ENCODE measurements at places on chromosomes 13 and 19.
A peak's percentile ranks its signal among the peaks of the same experiment; 100 is the strongest.

DNA sequence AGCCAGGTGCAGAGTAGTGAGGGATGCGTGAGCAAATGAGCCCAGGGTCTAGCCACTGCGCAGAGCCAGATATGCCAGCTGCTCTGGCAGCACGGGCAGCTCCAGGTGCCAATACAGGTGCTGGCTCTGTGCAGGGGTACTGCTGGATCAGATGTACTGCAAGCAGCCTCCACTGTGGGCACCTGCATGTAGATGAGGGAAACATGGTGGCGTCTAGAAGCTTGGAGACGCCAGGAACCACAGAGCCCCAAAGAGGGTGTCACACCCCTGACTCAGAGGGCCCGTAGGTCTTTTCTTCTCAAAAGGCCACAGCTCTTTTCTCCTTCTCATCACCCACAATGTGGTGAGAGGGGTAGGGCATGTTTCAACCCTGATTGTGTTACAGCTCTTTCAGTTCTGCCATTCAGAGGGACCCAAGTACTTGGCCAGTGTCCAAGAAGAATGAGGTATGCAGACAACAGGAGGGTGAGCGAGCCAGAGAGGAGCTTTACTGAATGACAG is 244.4 kb upstream of the SLITRK1 start:
- DNase-seq, result no peak

- DNase-seq, result no peak
Measured at GRCh38 chr13:97114651-97115050, 107.5 kb upstream of the MBNL2 start.

DNA sequence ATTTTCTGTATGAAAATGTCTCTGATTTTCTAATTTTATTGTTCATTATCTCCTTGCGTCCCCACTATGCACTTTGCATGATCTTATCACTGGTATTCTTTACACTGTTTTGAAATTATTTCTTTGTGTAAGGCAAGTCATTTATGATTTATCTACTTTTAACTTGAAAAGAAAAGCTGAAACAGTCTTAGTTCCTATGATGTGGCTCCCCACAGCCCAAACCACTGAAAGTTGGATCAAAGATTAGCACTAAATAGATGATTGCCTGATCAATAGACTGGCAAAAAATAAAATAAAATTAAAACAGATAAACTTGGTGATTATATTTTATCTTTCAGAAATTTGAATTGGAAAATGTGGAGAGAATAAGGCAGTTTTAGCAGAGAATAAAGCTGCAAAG is 1101.9 kb downstream of the PCDH9 start:
- DNase-seq, result no peak

- peak; percentile 57 for DNase-seq
Measured at GRCh38 chr13:98738213-98738612, 14.3 kb downstream of the SLC15A1 start.

- no peak for DNase-seq
Measured at GRCh38 chr19:10473192-10473591, 30.0 kb downstream of the KEAP1 start.

DNA sequence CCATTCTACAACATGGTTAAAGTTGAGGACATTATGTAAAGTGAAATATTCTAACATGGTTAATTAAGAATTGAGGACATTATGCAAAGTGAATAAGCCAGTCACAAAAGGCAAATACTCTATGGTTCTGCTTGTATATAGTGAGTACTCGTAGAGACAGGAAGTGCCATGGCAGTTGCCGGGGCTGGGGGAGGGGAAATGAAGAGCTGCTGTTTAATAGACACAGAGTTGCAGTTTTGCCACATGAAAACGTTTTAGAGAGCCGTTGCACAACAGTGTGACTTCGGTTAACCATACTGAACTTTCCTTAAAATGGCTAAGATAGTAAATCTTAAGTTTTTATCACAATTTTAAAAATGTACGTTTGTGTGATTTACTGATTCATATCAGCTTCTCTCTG is 176.9 kb downstream of the SHISA2 start:
- no peak for DNase-seq

GRCh38 chr19:23394511-23394910 is 760 bp downstream of the ZNF91 start:
- DNase-seq, result no peak

DNA sequence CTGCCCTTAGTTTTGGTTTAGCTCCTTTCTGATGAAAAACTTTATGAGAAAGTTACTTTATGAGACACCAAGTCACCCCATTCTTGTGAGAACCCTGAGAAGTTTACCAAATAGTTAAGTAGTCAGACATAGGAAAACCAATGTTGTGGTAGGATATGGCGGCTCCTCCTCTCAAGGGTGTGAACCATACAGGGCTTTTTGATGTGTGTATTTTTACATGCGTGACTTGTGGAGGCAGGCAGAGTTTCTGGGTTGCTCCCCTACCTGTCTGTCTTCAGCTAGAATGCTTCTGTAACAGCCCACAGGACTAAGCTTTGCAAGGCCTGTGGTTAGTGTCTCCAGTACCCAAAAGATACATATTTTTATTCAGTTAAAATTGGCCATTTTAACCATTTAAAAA is 18.3 kb downstream of the UBAC2 start:
- no peak for DNase-seq

DNA sequence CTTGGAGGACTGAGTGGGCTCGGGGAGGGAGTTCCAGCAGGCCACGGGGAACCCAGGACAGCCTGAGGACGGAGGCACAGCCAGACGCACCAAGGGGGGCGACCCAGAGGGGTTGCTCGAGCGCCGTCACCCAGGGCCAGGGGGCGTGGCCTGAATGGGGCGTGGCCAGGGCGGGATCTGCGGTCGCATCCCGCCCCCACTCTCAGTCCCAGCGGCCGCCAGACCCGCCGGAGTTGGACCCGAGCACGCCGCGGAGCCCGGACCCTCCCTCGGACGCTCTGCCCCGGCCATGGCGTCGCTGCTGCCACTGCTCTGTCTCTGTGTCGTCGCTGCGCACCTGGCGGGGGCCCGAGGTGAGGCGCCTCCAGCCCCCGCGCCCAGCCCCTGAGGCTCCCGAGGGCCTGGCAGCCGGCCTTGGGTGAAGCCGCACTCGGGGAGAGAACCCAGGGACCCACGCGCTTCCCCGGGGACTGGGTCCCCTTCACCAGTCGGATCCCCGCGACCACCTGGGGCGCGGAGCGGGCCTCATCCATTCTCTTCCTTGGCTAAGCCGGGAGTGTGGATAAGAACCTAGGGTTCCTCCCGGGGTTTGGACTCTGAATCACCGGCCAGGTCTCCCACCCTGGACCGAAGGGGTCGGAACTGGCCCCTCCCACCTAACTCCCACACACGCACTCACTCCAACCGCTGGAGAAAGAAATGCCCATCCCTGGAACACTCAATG is at the start of gene CILP2:
CILP2 (plus strand) TSS at position 205 of the 724 bp plus-strand sequence; CDS start at position 290, 85 bp downstream.
- DNase-seq, result peak; percentile 52

- no peak for DNase-seq
Measured at GRCh38 chr13:113293686-113294085, 3.4 kb upstream of the LAMP1 start.

DNA sequence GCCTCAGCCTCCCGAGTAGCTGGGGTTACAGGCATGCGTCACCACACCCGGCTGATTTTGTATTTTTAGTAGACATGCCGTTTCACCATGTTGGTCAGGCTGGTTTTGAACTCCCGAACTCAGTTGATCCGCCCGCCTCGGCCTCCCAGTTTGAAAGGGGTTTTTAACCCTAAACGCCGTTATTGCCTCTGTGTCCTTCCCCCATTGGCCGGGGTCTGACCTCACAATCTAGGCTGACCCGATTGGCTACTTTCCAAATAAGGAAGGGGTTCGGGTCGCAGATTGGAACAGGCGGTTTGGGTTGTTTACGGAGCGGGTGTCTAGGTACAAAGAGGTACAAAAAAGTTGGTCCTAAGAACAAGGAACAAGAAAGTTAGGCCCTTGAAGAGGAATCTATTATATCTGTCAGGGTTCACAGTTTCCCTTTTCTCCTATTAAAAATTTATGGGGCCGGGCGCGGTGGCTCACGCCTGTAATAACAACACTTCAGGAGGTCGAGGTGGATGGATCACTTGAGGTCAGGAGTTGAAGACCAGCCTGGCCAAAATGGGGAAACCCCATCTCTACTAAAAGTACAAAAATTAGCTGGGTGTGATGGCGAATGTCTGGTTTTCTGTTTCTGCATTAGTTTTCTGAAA is 1.0 kb downstream of the ZNF253 start:
- peak; percentile 66 for DNase-seq

DNA sequence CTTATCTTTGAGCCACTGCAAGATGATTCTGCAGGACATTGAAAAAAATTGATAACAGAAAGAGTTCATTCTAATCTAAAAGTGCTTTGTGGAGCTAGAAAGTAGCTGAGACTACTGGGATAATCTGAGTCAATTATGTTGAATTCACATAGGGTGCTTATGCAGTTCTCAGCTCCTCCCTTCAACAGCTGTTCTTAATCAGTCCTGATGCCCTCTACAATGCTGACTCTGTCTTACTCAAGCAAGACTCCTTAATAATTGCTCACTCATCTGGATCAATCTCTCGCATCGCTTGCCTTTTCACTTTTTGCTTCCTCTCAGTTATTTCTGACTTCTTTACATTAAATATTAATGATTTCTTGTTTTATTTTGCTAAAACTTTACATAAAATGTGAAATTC is 182.1 kb downstream of the PCDH17 start:
- no peak for DNase-seq

- no peak for DNase-seq
Measured at GRCh38 chr13:32390048-32390447, 37.9 kb downstream of the N4BP2L1 start.

- no peak for DNase-seq
Measured at GRCh38 chr13:46487748-46488147, 65.2 kb upstream of the LRCH1 start.

- no peak for DNase-seq
Measured at GRCh38 chr13:47639738-47640447, 361.2 kb downstream of the SUCLA2 start.

GRCh38 chr13:94323764-94324758 is 155.4 kb downstream of the DCT start:
- no peak for DNase-seq

- DNase-seq, result no peak
Measured at GRCh38 chr13:63112799-63113395, 1697.2 kb upstream of the PCDH20 start.

DNA sequence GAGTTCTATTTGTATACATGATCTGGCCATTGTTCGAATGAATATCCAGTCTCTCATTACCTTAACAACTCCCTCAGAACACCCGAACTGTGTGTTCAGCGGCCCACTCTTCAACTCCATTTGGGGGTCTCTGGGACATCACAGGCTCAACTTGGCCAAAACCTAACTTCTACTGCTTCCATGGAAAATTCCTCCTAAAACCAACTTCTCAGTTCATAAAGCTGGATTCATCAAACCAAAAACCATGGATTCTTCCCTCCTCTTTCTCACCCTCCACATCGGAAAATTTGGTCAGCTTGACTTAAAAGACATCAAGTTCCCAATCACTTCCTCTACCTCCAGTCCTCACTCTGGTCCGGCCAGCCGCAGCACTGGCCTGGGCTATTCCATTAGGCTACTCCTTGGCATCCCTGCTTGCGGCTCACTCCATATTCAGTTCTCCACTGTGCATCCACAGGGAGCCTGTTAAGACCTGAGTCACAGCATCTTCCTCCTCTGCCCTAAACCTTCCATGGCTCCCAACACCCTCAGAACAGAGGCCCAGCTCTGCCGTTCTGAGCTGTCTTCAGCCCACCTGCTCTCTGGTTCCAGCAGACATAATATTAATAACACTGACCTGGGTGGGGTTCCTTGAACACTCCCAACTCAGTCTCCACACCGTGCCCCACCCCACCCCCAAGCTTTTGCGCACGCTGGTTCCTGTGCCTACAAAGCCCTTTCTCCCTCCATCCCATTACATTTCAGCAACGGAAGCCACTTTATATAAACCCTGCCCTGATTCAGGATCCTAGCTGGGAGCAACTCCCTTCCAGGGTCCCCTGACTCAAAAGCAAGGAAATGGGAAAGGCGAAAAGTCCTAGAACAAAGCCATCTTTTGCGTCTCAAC is 1.1 kb downstream of the ZNF792 start:
- no peak for DNase-seq

GRCh38 chr13:24459234-24459633 is 53.3 kb downstream of the PARP4 start:
- no peak for DNase-seq

DNA sequence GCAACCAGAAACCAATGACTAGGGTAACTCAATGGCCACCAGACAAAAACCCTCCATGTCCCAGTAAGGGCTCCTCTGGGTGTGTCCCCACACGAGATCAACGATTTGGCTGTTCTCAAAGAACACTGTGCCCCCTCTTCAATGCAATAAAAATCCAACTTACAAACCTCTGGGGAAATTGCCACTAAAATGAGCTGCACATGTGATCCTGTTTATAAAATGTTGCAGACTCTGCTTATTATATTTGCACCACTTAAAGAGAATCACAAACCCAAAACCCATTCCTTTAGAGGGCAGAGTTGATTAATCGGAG is 80.5 kb downstream of the STK24 start:
- DNase-seq, result no peak

GRCh38 chr13:111482126-111482525 is 161.7 kb downstream of the TEX29 start:
- no peak for DNase-seq

DNA sequence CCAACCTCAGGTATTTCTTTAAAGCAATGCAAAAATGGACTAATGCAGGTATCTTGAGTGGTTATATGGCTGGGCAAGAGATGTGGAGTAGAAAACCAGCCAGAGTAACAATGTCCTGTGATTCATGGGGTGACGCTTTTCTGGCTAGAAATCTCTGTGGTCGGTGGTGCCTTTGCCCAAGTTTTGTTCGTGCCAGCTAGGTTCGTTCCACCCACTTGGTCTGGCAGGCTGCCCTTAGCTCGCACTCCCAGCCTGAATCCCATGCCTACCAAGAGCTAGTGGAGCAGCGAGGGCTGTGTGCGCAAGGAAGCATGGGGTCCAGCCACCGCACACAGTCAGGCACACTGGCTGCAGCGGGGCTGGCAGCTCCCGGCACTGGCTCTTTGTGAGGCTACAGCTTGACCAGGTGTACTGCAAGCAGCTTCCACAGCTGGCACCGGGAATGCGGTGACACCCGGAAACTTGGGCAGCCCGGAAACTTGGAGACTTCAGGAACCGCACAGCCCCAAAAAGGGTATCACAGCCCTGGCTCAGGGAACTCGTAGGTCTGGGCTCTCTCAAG is 349.6 kb upstream of the PCDH20 start:
- no peak for DNase-seq

Measured in NT2/D1 (cell line).